ENCODE measurements at places on chromosomes 5 and 9.

DNA sequence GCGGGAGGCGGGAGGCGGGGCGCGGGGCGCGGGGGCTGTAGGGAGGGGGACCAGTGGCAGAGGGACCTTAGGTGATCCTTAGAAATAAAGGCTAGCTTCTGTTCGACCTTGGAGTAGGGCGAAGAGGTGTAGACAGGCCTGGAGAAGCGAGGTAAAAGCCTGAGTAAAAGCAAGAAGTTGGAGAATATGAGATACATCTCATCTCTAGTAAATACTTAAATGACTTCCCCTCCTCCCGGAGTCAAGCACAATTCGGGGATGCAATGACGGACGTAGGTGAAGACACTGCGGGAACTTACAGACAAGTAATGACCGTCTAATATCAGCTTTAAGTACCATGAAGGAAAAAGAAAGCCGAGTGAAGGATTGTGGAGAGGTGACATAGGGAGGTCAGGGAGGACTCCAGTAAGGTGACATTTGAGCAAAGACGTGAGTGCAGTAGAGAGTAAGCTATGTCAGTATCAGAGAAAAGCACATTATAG lies 466 bp downstream of the SMC2 start:
- ATAC-seq, result peak; percentile 13

DNA sequence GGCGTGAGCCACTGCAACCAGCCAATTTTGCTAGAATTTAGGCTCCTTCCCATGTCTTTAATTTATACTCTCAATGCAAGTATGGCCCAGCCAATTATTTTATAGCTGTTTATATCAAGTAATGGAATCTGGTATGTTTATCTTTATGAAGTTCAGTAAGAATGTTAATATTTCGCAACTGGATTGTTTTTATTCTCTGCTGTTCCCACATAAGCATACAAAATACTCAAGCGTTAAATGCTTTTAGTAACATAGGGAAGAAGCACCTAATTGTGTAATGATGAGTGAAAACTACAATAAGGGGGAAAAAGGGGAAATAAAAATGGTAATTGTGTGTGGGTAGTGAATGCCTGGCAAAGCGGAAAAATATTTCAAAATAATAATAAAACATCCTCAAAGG lies 21.3 kb downstream of the PWWP2A start:
- no peak for ATAC-seq

GRCh38 chr5:6711409-6712141 lies 1.7 kb upstream of the TENT4A start:
- ATAC-seq, result no peak

- no peak for ATAC-seq
Observed at GRCh38 chr5:40618926-40619325, 60.8 kb upstream of the PTGER4 start.

GRCh38 chr5:116583085-116583861 lies 8.7 kb upstream of the SEMA6A start:
- ATAC-seq, result no peak

- ATAC-seq, result no peak
Observed at GRCh38 chr9:14978022-14979000, 68.1 kb upstream of the FREM1 start.

DNA sequence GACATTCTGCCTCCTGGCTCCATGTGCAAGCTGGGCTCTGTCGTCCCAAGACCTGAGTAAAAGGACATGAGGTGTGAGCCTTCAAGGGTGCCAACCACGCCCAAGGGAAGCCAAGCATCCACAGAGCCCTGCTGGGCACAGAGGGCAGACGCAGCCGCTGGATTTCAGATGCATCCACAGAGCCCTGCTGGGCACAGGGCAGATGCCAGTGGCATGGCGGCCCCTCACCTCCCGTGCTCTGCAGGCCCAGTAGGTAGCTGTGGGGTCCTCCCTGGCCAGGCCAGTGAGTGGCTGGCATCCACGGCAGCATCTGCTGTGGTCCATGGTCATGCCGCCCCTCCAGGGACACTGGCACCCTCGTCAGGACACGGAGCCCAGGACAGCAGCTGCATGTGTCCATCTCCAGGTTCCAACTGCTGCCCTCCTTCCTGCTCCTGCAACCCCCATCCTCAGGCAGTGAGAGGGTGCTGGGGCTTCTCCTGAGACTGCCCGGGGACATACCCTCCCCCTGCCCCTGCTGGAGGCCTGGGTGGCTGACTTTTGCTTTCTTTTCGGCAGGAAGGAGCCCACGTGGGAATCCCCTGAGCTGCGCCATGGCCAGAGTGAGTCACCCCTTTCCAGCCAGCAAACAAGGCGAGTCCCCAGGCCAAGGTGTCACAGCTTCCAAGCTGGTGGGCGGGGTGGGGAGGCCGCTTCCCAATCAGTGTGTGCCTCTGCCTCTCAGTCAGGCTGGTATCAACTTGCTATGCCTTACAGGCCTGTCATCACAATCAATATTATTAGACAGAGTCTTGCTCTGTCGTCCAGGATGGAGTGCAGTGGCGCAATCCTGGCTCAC lies 4.0 kb upstream of the TRAF2 start:
- peak; percentile 11 for ATAC-seq

DNA sequence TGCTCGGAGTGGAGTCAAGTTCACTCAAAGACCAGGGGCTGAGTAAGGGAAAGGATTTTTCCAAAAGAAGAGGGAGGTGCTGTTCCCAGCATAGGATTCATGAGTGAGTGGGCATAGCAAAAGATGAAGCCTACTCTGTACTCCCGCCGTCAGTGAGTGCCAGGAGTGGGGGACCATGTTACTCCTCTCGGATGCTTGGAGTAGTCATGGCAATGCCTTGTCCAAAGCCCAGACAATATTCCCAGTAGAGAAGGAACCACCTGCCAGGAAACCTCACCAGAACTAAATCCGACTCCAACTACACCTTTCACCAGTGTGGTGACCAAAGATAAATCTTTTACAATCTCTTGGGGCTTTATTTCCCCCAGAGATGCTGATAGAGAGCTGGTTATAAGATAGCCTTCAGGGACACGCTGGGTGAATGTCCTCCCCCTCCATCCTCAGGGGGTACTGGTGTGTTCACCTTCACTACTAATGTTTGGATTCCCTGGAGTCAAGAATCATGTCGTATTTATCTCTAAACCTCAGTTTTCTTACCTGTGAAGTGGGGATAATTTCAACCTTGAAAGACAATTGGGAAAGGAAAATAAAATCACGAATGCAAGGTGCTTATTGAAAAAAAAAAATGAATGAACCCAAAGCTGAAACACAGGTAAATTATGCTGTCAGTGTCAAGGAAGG lies 165.2 kb downstream of the NSG2 start:
- ATAC-seq, result no peak

GRCh38 chr5:81005708-81006107 lies 45.5 kb downstream of the RASGRF2 start:
- ATAC-seq, result no peak

Data from SK-N-SH treated with all-trans-retinoic acid at 6 μM for 48 hours (cell line).